NCI-H1092 (cell line): ENCODE measurements at places on chromosomes 4 and X.

GRCh38 chr4:7158991-7159390 lies 33.3 kb upstream of the SORCS2 start:
- no peak for DNase-seq

DNA sequence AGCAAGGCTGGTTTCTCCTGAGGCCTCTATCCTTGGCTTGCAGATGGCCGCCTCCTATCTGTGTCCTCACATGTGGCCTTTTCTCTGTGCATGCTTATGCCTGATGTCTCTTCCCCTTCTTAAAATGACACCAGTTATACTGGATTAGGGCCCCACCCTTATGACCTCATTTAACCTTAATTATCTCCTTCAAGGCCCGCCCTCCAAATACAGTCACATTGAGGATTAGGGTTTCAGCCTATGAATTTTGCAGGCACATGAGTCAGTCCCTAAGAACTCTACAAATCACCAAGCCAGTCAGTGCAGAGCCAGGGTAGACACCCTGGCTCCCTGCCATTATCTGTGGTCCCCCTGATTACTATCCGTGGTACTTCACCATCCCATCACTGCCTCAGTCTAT lies 51.6 kb downstream of the MAML3 start:
- DNase-seq, result no peak

GRCh38 chr4:114028071-114028470 lies 48.6 kb upstream of the ARSJ start:
- no peak for DNase-seq

GRCh38 chrX:139085404-139085803 lies 373.9 kb upstream of the FGF13 start:
- no peak for DNase-seq

DNA sequence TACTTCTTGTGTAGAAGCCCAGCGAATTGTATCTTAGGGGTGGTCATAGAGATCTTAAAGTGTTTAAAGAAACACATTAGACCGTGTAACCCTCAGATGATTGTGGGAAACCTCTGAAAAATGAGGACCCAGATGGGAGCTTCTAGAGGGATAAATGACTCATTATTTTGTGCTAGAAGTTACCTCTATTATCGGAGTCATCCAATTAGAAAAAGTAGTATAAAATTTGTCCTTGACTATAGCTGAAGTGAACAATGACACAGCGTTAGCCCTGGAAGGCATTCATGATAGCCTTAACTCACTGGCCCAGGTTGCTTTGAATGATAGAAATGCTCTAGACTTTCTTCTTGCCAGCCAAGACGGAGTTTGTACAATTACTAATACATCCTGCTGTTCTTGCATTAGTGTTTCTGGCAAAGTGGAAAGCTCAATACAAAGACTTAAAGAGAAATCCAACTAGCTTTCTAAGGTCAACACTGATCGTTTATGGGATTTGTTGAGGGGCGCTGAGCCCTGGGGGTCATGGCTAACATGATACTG lies 178.9 kb upstream of the VEGFC start:
- no peak for DNase-seq

GRCh38 chr4:6901669-6902317 lies 7.8 kb upstream of the TBC1D14 start:
- no peak for DNase-seq
